ENCODE measurements at places on chromosomes 7 and 10.
A peak's percentile ranks its signal among the peaks of the same experiment; 100 is the strongest.

DNA sequence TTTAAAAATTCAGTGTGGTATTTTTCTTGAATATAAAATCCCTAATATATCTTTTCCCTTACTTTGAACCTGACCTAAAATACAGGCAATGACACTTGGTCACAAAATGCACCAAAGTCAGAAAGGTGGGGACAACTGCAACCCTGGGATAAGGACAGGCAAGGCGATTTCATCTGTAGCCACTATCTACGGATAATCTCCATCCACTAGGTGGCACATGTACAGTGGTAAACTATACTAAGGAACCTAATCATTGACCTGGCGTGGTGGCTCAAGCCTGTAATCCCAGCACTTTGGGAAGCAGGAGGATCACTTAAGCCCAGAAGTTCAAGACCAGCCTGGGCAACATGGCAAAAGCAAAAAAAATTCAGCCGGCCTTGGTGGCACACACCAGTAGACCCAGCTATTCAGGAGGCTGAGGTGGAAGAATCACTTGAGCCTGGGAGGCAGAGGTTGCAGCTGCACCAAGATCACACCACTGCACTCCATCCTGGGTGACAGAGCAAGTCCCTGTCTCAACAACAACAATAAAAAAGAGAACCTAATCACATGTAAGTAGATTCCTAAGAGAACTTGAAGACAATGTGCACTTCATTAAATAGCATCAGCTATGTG, 98.9 kb downstream of the KMT2C start:
- DNase-seq, result no peak

GRCh38 chr7:95579318-95579717, 17.0 kb downstream of the PDK4 start:
- DNase-seq, result no peak

DNA sequence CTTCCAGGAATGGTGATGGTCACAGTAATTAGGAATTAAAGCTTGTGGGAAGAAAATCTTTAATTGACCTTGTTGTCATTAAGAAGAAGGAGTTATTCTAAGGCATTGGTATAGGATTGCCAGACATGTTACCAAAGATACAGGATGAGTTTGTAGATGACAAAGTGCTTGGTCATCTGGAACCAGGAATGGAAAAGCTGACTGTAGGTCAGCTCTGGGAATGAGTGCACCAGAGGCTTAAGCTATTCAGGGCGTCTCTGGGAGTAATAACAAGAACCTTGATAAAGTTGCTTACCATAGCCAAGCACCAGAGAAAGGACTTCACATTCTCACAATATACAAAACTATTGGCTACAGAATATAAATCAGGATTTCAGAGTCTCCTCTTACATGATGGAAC, 89.0 kb downstream of the PHTF2 start:
- DNase-seq, result no peak

- DNase-seq, result no peak
Measured at GRCh38 chr10:60962946-60963345, 19.0 kb upstream of the RHOBTB1 start.

DNA sequence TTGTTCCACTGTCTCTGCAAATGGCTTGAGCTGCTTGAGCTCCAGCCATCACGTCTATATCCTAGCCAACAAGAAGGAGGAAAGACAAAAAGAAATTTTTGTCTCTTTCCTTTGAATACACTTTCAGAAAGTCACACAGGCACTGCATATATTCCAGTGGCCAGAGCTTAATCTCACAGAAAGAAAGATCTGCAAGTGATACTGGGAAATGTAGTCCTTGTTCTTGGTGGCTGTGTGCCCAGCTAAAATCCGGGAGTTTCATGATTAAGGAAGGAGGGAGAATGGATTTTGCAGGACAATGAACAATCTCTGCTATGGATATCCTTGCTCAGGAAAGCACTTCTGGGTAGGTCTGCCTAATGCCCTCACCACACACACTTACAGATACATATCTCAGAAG, 19.5 kb upstream of the DLG5 start:
- no peak for DNase-seq

GRCh38 chr7:135834266-135834665, 85.7 kb upstream of the FAM180A start:
- DNase-seq, result peak; percentile 54

DNA sequence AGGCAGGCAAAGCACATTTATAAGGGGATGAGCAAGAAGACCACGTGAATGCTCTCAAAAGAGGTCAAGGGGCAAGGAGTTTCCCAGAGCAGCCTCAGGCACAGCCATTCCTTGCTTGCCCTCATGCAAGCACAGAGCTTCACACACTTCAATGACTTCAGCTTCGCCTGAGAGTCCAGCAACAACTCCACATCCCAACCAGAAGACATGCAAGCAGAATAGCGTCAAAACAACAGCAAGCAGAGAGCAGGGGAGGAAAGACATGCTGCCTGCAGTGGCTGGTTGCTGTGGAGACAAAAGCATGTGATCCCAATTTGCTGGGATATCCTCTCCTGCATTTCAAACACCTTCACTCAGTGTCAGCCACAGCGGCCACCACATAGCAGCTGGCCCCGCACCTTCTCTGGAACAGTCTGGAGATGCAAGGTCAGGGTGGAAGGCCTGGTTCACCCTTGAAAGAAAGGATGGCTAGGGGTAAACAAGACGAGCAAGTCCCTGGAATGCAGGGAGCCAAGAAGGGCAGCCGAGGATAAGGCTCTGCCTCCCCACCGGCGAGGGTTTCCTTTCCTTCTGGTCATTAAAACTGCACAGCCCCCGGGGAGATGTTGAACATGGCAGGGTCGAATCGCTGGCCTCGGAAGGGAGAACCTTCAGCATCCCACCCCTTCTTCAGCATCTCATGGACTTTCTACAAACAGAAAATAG, 60.2 kb upstream of the CAMK2B start:
- no peak for DNase-seq

DNA sequence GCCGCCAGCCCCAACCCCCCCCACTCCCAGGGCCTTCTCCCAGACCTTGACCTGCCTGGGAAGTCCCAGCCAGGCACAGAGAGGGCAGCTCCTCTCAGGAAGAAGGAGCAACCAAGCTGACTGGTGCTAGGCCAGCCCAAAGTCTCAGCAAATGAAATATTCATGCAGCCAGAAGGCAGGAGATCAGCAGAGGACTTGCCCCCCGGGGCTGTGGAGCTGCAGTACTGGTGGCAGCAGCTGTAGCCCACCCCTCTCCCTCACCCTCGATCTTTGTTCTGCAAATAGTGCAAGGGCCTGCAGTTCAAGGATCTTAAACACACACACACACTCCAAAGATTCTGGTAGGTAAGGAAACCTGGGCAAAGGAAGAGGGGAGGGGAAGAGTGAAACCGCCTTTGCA, 3.5 kb upstream of the SRRM3 start:
- no peak for DNase-seq

DNA sequence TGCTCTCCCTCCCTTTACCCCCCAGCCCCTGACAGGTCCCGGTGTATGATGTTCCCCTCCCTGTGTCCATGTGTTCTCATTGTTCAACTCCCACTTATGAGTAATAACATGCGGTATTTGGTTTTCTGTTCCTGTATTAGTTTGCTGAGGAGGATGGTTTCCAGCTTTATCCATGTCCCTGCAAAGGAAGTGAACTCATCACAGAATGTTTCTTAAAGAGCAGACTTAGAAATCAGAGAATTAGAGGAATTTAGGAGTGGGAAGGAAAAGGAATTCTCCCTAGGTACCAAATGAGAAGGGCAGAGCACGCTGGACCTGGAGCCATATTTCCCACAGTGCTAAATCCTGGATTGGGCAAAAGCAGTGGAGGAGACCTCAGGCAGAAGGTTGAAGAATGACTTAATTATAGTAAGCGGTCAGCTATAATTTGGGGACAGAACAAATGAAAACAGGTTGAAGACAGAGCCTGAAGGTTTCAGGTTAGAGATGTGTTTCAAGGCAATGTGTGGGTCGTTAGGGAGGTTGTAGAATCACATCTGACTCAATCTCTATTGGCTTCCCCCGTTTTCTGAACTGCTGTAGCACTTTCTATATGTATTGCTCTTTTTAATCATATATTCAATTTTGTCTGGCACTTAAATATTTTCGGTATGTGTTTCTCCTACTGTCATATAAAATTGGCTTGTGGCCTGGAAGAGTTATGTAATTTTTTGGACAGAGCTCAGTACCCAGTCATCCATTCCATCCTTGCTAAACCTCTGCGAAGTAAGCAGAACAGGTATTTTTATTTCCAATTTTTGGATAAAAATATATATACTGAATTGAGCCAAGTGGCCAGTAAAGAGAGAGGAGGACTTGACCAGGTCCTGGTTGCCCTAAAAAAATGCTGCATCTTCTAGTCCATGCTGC, 210.5 kb upstream of the KLF6 start:
- DNase-seq, result no peak

DNA sequence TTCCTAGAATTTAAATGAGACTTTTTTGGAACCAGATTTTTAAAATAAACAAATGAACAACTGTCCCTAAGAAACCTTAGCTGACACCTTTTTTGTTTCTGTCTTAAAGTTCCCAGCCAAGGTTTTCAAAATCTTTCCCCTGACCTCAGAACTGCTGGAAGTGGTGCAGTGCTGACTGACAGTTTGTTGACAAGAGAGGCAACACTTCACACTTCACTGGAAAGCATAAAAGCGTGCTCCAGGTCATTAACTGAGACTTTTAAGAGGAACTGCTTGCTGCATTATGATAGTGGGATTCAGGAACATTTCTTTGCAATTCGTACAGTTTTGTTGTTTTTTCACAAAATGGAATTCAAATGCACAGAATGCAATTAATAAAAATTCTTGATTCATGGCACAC, 36.2 kb downstream of the SYPL1 start:
- no peak for DNase-seq

DNA sequence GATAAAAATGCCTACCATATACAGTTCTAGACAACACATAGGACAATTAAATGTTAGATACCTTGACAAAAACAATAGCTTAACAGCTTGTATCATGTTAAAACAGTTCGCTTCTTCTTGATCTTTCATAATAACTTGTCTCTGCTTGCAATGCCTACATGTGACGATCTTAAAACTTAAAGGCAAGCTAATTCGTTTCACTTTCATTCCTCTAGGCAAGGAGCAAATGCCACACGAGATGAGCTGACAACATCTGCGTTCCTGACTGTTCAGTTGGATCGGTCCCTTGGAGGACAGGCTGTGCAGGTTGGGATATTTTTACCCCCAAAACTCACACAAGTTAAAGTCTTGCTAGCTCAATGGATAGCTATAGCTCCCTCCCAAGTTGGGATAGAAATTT, 51.6 kb upstream of the ARL4A start:
- no peak for DNase-seq

- DNase-seq, result no peak
Measured at GRCh38 chr7:116772423-116772863, 89.9 kb upstream of the CAPZA2 start.

GRCh38 chr7:101155303-101155702, 1.0 kb downstream of the AP1S1 start:
- no peak for DNase-seq

GRCh38 chr7:152136686-152137085, 111.2 kb downstream of the GALNT11 start:
- DNase-seq, result no peak

DNA sequence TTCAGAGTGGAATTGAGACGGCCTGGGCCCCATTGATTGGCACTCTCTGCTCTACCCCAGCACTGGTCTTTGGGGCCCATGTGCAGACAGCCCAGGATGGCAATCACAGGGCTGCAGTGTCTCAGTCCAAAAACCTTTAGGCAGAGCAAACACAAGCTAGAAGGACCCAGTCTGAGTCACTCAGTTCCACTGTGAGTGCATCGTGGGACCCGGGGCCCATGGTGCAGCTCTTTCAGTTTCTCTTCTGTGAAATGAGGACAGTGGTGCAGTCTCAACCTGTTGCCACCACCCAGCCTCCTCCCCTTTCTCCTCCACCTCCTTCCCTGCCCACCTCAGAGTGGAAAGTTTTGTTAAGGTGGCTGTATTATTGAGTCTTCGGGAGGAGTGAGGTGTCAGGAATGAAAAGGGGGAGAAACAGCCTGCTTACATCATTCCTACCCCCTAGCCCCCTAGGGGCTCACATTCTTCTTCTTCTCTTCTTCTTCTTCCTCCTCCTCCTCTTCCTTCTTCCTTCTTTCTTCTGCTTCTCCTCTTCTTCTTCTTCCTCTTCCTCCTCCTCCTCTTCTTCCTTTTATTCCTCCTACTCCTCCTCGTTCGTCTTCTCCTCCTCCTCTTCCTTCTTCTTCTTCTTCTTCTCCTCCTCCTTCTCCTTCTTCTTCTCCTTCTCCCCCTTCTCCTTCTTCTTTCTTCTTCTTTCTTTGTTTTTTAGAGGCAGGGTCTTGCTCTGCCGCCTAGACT, 19.5 kb upstream of the CARD11 start:
- DNase-seq, result no peak

DNA sequence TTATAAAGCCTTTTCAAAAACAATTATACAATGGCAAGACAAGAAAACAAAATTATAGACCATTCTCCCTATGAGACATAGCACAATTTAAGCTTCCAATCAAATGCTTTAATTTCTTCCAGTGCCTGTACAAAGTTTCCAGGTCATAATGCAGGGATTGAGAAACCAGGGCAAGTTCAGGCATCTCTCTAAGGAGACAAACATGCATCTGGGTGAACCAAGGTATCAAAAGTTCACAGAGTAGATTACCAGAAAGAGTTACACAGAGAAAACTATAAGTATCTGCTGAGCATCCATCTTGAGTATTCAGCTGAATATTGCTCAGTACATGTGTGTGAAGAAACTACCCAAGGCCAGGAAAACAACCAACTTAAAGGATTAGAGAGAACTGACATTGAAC, 89.1 kb downstream of the COL28A1 start:
- no peak for DNase-seq

GRCh38 chr10:69359148-69359547, 57.6 kb downstream of the TACR2 start:
- DNase-seq, result no peak

- DNase-seq, result no peak
Measured at GRCh38 chr10:122541541-122542002, 19.0 kb upstream of the DMBT1 start.

- DNase-seq, result no peak
Measured at GRCh38 chr10:102850025-102850518, 4.0 kb upstream of the BORCS7 start.

DNA sequence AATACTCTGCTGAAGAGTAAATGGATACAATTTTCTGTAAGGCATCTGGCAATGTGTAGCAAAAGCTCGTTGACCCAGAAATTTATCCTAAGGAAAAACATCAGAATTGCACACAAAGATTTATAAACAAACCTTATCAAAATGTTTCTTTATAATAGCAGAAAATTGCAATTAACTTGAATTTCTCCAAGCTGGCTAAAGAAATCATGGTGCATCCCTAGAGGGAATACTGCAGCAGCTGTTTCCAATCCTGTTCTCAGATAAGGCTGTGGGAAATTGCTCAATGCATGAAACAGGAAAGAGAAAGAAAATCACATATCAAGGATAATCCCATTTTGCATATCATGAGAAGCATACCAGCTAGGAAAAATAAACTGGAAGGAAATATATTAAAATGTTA, 18.7 kb downstream of the TACR2 start:
- no peak for DNase-seq
